ENCODE measurements at places on chromosomes 5 and 9. TPM values are rescaled to one million over a fixed set of nuclear protein-coding genes. Genes with fewer than 3 reads are reported as not detected.

The PGM5 gene
- total RNA-seq = not detected

The MYO10 gene
- total RNA-seq = 0.28 TPM

The PSD2 gene
- not detected for total RNA-seq

The ANKRD18A gene
- 4.5 TPM for total RNA-seq

The ADAMTSL2 gene
- total RNA-seq = not detected

The MOB3B gene
- 0.82 TPM for total RNA-seq

The TMEM252 gene
- not detected for total RNA-seq

The FRMD3 gene
- 0.30 TPM for total RNA-seq
